NCI-H1694 (cell line): ENCODE measurements at places on chromosomes 11 and 22.

GRCh38 chr11:26191193-26191592, 140.7 kb upstream of the ANO3 start:
- no peak for DNase-seq

GRCh38 chr11:69339041-69339733, 45.2 kb downstream of the MYEOV start:
- no peak for DNase-seq

DNA sequence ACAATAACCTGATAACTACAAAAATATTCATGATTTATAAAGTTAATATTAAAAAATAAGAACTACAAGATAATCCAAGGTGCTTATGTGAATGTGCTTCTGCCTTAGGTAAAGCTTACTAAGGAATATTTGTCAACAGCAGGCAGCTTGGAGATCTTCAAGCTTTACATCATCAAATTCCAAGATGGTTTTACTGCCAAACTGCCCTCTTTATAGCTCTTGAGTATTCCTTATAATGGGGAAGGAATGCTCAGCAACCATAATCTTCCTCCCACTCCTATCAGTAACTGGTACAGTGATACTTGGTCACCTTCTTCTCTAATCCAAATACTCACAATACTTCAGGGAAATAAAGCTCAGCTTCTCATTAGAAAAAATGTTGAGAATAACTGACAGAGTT, 30.1 kb downstream of the SBF2 start:
- no peak for DNase-seq

DNA sequence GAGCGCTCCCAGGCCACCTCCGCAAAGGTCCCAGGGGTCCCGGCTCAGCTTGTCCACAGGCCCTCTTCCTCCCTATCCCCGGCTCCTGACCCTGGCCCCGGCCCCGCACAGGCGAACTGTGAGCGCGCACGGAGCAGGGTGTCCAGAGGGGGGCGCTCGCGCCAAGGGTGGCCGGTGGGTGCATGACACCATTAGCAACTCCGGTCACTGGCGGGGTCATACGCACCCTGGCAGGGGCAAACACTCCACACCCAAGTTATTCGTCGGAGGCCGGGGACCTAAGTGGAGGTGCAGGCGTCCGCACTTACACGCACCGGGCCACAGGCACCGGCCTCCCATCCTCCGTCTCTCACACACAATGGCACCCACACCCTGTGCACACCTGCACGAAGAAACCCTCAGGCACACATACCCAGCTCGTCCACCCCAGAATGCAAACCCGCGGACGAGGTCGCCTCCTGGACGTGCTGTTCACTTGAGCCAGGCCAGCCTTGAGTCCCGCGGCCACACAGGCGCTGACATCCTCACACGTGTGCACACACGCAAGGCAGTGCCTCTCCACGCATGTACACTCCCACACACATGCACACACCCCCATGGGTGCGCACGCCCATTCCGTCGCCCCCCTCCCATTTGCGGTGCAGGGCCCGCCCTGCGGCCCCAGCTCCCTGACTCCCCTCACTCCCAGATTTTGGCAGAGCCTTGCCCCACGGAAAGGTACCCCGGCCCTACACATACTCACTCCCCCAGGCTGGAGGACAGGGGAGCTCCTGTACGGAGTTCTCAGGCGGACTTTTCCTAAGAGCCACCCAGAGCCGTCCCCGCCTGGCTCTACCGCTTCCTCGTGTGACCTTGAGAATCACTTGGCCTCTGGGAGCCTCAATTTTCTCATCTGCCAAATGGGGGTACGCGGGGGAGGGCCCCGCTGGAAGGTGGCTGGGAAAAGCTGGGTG, at the start of gene RASGRP2:
RASGRP2 (minus strand) TSS at position 552 of the 953 bp plus-strand sequence. CDS start 1,276 bp downstream, outside the sequence.
- no peak for DNase-seq

DNA sequence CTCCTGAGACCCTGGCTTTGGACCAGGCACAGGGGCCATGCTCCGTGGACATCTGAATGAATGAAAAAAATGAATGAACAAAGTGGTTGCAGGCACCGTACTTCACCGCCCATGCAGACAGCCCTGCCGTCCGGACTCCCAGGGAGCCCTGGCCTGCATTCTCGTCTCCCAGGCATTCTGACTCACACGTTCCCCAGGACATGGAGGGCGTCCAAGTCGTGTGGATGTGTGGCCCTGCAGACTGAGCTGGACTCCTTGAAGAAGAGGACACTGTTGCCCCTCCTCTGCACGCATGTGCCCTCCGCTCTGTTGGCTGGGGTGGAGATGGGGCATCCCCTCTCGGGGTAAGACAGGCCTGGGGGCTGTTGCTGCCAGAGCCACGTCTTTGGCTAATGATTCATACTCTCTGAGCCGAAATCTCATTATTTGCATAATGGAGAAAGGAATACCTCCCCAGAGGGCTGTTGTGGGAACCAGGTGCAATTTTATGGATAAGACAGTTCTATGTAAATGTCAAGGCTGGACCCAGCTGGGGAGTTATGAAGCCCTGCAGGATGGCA, 49.7 kb downstream of the RTL6 start:
- DNase-seq = no peak

DNA sequence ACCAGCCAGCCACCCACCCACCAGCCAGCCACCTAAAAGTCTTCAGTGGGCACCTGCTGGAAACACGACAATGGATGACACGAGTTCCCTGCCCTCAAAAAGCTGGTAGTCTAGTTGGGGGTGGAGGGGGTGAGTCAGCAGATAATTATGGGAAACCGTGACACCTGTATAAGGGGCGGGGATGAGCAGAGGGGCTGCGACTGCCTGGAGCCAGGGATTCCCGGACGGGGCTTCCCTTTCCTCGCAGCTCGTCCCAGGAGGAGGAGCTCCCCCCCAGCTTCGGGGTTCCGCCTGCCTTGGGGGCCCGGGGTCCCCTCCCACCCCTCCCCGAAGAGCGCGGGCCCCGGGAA, 2.3 kb upstream of the RTN4RL2 start:
- DNase-seq = peak; percentile 42

GRCh38 chr11:35029979-35030682, 108.8 kb upstream of the CD44 start:
- DNase-seq = no peak

- no peak for DNase-seq
These were observed 523.8 kb downstream of the BRD1 start for GRCh38 chr22:49303781-49304461.

- DNase-seq = no peak
These were observed 10.4 kb downstream of the ASCL2 start for GRCh38 chr11:2259897-2260451.

- DNase-seq = no peak
These were observed 297.1 kb downstream of the DYNC2H1 start for GRCh38 chr11:103406357-103406756.

GRCh38 chr11:66701432-66702240, 23.9 kb upstream of the RBM4B start:
- no peak for DNase-seq

DNA sequence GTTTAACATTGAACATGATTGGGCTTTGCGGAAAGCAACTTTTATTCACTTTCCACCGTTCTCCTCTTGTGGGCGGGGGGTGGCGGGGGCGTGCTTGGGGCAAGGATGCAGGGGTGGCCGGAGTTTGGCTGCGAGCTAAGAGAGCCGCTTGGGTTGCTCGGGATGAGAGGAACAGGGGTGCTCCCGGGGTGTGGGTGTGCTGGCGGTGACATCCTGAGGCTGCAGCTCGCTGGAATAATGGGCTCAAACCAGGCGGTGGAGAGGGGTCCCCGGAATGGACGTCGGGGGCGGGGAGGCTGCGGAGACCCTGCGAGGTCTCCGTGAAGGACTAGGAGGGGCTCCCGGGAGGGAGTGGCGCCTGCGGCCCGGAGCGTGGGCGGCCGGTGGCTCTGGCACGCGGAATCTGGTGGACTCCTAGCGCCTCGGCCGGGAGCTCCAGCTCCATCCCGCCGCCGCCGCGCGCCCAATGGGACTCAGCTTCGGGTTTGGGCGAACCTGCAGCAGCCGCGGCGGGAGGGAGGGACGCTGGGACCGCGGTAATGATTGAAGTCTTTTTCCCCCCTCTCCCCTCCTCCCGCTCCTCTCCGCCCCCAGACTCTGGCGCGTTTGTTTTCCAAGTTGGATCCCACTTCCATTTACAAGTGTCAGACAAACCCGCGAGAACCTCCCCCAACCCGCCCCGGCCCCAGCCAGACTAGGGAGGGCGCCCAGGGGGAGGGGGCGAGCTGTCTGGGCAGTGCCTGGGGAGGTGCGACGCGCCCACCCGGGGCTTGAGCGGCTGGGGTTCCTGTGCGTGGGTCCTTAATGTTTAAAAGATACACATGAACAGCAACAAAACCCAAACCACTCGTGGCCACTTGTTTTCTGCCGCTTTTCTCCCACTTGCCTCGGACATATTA, 2.0 kb downstream of the FAT3 start:
- no peak for DNase-seq

DNA sequence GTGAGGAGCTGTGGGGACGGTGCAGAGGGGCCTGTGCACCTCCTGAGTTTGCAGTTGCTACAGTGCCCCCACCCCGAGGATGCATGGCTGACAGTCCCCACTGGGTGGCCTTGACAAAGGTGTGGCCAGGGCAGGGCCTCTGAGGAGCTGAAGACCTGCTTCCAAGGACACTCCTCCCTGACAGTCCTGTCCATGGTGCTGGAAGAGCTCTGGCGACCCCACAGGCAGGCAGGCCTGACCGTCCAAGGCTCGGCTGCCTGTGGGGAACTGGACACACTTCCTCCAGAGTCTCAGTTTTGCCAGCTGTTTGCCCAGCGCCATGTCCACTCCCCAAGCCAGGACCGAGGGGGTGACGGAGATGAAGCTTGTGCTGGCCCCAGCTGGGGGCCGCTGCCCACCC, 32.7 kb downstream of the BRSK2 start:
- no peak for DNase-seq

DNA sequence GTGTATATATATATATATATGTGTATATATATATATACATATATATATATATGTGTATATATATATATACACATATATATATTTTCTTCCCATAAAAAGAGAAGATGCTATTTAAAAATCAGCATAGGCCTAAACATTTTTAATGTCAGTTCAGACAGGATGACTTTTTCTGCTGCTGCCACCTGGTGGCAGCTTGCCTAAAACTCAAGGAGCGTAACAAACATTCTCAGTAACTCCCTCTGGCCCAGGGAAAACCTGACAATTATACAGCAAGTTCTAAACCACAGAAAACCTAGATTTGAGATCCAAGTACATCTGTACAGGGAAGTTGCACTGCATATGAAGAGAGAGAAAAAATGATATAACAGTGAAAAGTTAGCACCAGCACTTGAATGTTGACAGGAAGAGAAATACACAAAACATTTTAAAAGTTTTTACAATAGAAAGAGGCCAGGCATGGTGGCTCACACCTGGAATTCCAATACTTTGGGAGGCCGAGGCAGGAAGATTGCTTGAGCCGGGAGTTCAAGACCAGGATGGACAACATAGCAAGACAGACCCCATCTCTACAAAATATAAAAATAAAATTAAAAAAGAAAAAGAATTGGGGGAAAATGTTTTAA, 16.6 kb downstream of the OR8A1 start:
- DNase-seq = peak; percentile 6

- no peak for DNase-seq
These were observed 14.0 kb upstream of the CDON start for GRCh38 chr11:126076641-126077040.

GRCh38 chr11:73989156-73989555, 6.5 kb upstream of the UCP2 start:
- DNase-seq = no peak

DNA sequence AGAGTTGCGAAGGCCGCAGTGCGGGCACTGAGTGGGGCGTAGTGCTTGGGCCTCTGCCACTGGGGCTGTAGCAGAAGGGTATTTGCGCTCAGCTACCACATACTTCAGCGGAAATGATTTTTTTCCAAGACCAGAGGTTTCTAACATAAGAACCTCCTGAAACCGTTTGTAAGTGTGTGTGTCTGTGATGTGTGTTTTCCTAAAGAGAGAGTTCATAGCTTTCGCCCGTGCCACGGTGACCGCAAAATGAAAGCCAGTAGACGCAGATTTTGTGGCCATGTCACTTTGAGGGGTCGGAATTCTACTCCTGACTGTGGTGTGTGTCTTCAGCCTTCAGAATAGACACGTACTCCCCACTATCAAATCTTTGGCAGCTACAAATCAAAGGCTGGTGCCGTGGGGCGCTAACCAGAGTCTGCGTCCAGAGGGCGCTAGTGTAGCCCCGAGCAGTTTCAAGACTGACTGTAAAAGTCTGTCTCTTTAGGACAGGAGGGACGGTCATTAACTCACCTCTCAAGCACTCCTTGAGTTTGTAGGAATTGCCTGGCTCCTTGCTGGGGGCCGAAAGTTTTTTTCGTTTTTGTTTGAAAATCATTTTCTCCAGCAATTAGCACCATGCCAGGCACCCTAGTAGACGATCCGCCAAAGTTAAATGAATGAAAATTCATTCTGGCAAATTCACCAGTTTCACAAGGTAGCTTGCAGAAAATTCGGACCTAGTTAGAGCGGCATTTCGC, 2.5 kb upstream of the CALCA start:
- DNase-seq = no peak

- DNase-seq = no peak
These were observed 59.8 kb upstream of the CD82 start for GRCh38 chr11:44505581-44506054.

GRCh38 chr22:48554893-48555572, 1272.6 kb downstream of the BRD1 start:
- DNase-seq = no peak

GRCh38 chr11:41458154-41458553, 1.3 kb downstream of the LRRC4C start:
- no peak for DNase-seq

DNA sequence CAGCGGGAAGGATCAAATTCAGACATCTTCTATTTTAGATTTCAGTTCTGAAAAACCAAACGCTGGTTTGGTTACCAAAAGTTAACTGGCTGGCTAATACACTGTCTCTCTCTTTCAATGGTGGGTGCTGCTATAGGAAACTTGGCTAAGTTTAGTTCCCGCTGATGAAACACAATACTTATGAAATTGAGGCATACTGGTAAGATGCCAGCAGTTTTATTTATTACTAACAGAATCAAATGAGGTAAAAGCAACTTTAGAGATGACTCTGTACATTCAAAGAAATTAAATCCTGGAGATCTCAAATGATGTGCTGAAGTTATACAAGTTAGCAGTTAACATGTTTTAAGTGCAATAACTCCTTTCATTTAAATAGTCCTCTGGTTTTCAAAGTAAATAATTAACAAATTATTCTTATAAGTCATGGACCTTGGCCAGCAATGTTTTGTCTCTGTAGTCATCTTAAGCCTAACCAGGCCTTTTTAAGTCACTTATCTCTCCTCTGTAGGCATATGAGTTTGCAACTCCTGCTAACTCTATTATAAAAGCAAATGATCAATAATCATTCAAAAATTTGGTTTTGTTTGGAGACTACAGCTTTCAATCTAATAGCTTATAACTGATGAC, 54.8 kb downstream of the PAK1 start:
- DNase-seq = no peak

- no peak for DNase-seq
These were observed 32.2 kb downstream of the SERPINH1 start for GRCh38 chr11:75594211-75594610.

- DNase-seq = peak; percentile 39
These were observed 25.4 kb upstream of the MYH9 start for GRCh38 chr22:36413022-36413775.

GRCh38 chr11:128417607-128418324, 169.6 kb downstream of the ETS1 start:
- DNase-seq = no peak

- no peak for DNase-seq
These were observed 28.8 kb downstream of the TOB2 start for GRCh38 chr22:41417622-41418390.
